ENCODE measurements at places on chromosomes 4 and X.

- no peak for DNase-seq
These were observed 412.1 kb downstream of the ADAM29 start for GRCh38 chr4:175330236-175330635.

DNA sequence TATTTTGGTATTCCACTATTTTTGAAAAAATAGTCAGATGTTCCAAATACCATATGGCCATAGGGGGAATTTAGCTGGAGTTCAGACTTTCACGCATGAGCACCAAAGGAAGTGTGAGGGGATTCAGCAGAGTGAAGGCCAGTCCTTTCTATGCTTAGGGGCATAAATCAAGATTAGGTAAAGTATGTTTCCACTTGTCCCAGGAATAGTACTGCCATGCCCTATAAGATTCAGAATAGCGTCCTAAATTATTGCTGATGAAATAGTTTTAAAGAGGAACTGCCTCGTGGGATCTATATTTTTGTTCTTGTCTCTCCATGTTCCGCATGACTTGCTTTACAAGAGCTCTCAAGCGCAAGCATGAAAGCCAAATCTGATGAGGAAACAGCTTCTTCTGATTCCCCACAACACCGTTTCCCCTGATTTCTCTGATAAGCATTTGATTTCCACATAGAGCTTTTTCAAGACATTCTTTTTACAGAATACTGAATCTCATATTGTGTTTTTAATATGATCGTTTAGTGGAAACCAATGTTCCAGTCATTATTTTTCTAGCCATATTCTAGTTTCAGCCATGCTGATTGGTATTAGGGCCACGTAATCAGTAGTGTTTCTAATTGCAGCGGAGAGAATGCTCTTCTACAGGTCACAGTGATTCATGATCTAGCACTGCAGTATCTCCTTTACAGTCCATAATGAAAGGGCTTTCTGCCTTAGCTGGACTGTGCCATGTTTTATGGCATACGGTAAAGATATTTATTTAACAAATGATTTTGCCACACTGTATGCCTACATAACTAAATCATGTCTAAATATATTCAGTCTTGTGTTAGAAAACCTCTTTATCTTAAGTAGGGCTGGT, 492.3 kb downstream of the CENPC start:
- no peak for DNase-seq

DNA sequence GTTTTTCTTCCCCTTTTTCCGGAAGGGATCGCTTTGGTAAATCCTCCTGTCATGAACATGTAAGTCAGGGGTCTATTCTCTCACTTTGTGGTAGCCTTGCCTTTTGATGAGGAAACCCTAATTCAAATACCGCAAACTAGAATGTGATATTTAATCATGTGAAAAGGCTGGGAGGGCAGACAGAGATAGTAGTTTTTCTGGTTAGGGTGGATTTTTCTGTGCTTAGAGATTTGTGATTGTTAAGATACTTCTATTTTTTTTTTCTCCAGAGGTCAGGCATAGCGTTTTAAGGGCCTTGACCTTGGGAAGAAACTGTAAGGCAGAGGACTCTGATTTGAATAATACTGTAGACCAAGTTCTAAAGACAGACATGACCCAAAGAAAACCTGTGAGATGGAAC, 41.8 kb upstream of the PACRGL start:
- DNase-seq: no peak

DNA sequence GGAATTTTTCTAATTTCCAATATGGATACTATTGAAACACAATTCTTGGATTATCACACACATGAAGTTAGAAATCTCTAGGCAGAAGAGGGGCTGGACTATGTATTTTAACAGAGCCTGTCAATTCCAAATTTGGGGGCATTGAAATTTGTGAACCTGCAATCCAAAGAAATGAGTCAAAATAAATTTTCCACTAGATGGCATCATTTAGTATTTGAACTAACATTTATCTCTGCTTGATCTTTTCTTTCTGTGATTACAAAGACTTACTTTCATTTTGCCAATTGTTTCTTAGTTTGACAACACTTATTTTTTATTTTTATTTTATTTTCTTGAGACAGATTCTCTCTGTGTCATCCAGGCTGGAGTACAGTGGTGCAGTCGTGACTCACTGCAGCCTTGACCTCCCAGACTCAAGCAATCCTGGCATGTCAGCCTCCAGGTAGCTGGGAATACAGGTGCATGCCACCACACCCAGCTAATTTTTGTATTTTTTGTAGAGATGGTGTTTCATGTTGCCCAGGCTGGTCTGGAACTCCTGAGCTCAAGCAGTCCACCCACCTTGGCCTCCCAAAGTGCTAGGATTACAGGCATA, 2.7 kb upstream of the PYURF start:
- peak; percentile 42 for DNase-seq

- no peak for DNase-seq
These were observed 446.0 kb downstream of the FAM47A start for GRCh38 chrX:33686105-33686504.

DNA sequence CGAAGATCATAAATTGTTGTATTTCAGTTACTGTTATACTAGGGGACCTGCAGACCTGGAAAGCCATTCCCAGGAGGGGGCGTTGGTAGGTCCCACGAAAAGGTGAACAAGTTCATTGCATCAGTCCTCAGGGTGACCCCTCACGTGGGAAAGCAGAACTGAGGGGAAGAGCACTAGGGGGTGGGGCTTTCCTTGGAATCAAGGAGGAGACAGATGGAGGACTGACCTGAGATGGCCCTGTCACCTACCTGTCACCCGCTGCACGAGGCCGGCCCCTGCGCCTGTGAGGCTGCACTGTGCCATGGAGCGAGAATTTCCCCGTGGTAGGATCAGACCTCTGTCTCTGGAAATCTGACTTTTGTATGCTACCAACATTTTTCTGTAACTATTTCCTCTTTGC, 41.8 kb upstream of the CLDN24 start:
- DNase-seq: peak; percentile 42

Data from GM23338 (cell line).